Activated CD4-positive, CD25-positive, alpha-beta regulatory T cell (primary cell): ENCODE measurements at places on chromosomes 2 and 18.

DNA sequence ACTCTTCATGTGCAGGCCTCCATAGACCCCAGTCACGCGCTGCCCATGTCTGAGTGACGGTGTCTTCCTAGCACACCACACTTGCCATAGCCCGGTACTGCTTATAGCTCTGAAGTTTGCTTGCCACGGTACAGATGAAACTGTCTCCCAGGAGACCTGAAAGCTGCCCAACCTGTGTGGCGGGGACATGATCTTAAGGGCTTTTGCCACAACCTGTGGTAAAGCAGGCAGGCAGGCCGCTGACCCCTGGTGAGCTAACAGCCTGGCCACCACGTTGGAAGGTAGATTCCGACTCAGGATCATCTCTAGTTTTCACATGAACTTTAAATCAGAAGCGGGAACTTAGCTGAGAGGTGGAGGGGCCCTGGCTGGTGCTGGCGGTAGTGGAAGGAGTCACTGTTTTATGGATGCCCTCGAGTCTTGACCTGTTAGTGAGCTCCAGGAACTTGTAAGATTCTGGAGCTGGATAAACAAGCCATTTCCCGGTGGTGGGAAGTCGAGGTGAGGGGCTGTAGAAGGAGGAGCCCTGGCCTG, 153.3 kb downstream of the ZNF236 start:
- no peak for DNase-seq

- no peak for DNase-seq
Observed at GRCh38 chr2:132503701-132504100, 87.1 kb downstream of the GPR39 start.

DNA sequence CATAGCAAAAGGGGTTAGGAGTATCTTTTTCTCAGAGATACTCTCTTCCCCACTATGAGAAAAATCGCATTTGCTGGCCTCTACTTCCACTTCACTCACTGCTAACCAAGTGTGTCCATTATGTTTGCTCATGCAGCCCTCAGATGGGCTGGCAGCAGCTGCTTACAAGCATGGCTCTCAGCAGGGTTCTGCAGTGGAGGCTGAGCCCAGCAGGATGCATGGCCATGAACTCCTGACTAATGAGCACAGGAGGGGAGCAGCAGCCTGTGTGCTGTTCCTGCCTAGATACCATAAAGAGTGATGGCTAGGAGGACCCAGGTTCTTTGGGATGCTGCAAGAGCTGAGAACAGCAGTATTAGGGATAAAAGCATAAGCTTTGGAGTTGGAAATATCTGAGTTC, 316.9 kb upstream of the THSD7B start:
- no peak for DNase-seq

- no peak for DNase-seq
Observed at GRCh38 chr2:99217929-99218501, 37.0 kb downstream of the MRPL30 start.

GRCh38 chr2:10489842-10490555, 41.9 kb upstream of the ODC1 start:
- no peak for DNase-seq

GRCh38 chr2:216362730-216363129, 9.6 kb downstream of the MARCHF4 start:
- no peak for DNase-seq

- DNase-seq = no peak
Observed at GRCh38 chr2:109295781-109296117, 166.7 kb downstream of the SH3RF3 start.

- no peak for DNase-seq
Observed at GRCh38 chr2:191049728-191050639, 36.0 kb upstream of the STAT1 start.

DNA sequence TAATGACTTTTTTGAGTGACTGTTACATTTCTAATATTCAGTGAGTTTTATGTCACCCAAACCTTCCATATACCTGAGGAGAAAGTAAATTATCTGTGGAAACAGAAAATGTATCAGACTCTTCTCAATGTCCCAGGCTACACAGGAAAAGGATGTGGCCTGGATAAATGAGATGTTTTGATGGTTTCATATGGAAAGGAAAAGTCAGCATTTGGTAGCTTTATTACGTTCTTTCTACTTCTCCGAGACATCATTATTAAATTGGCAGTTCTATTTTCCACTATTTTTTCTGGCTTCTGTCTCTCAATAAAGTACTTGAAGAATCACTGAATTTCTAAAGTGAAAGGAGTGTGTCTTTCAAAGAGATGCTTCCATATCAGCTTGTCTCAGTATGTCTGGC, 847.0 kb upstream of the CRIM1 start:
- no peak for DNase-seq

- no peak for DNase-seq
Observed at GRCh38 chr18:59690996-59691395, 6.2 kb downstream of the CCBE1 start.

GRCh38 chr2:230326453-230327417, at the start of gene SP140L:
Gene SP140L, plus strand, starts transcription at chr2:230327193. Its CDS starts 77 bp downstream, at chr2:230327270.
- DNase-seq = peak; percentile 54

DNA sequence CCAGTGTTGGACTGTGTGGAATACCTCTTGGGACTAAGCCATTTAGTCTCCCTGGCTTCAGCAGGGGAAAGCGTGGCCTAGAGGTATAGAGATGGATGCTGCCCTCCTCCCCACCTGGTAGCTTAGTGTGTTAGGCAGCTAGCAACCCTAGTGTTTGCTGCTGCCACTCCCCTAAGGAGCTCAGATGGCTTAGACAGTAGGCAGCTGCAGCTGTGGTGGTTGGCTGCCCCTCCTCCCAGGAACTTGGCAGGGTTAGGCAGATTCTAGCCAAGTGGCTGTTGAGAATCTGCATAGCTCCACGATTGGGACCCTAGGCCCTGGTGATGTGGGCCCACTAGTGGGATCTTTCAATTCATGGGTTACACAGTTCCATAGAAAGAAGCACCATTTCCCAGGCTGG, 550.4 kb upstream of the CHAC2 start:
- no peak for DNase-seq

DNA sequence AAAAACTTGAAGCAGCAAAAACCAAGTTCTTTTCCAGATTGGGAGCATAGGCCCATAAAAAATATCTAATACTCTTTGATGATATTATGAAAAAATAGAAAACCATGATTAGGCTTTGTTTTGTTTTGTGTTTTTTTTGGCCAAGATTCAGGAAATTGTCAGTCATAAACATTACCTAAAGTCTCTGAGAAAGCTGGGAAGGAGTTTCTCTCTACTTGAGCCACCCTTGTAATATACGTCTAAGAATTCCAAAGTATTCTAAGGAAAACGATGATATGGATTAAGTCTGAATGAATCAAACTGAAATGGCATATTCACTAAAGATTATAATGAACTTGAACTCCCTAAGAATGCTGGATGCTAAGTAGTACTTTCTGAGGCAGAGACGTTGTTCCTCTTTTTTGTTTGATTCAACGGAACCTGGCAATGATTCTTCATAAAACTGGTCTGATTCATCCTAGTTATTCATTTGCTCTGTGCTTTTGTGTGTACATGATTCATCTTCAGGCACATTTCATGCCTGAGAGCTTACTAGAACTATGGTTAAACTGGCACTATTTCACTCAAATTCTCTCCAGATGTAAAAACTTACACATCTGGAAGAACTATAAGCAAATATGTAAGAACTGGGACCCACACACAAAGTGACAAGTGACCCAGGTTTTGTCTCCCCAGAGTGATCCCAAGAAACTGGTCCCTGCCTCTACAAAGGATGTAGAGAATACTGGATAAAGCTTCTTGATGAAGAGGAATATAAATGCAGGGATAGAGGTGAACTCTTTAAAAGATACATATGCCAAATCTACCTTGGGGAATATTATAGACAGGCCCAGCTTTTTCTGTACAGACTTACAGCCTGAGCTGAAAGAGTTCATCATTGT, 159.7 kb downstream of the DOCK10 start:
- no peak for DNase-seq

DNA sequence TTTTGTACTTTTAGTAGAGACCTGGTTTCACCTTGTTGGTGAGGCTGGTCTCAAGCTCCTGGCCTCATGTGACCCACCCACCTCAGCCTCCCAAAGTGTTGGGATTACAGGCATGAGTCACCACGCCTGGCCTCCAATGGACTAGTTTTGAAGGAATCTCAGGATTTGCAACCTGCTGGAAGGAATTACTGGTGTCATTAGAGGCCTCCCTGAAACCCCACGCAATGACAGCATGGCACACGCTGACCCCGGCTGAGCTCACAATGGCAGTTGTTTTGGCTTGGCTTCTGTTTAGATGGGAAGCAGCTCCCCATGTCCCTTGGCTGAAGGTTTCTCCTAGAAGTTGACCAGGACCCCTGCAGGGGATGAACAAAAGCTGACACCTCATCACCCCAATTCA, 23.1 kb upstream of the COPS8 start:
- no peak for DNase-seq

- DNase-seq = no peak
Observed at GRCh38 chr2:80380736-80381135, 76.2 kb upstream of the LRRTM1 start.

GRCh38 chr2:11550901-11551568, 17.2 kb downstream of the GREB1 start:
- DNase-seq = no peak
